Bladder microvascular endothelial cell (primary cell): ENCODE measurements at places on chromosomes 4 and X. TPM values are rescaled to one million over a fixed set of nuclear protein-coding genes. Genes with fewer than 3 reads are reported as not detected.

SLITRK4 gene
- 2.9 and 4.3 TPM in 2 replicates for total RNA-seq

EREG gene
- under 0.01 TPM in 1 of 2 replicates, not detected in the other for total RNA-seq

TLR3 gene
- 1.6 and 1.9 TPM in 2 replicates for total RNA-seq

ZNF157 gene
- 0.06 TPM in 1 of 2 replicates, not detected in the other for total RNA-seq

FATE1 gene
- total RNA-seq: not detected in 2 replicates

SLC4A4 gene
- total RNA-seq: under 0.01 TPM in 2 replicates

DMD gene
- 0.32 and 5.9 TPM in 2 replicates for total RNA-seq

PDCL2 gene
- not detected in 2 replicates for total RNA-seq

DCAF8L2 gene
- not detected in 2 replicates for total RNA-seq

FAM47E gene
- 0.38 TPM in 1 of 2 replicates, not detected in the other for total RNA-seq

WDR45 gene
- total RNA-seq: 20.2 and 25.9 TPM in 2 replicates

EDA gene
- 0.49 and 0.94 TPM in 2 replicates for total RNA-seq

FRMPD4 gene
- 0.06 and 0.16 TPM in 2 replicates for total RNA-seq

MAGEB1 gene
- not detected in 2 replicates for total RNA-seq

GBA3 gene
- not detected in 2 replicates for total RNA-seq

TGIF2LX gene
- not detected in 2 replicates for total RNA-seq

GPR101 gene
- total RNA-seq: not detected in 2 replicates

SMR3B gene
- total RNA-seq: not detected in 2 replicates

ELF4 gene
- total RNA-seq: 11.2 and 21.6 TPM in 2 replicates
